ENCODE measurements at places on chromosomes 13 and 19. TPM values are rescaled to one million over a fixed set of nuclear protein-coding genes. Genes with fewer than 3 reads are reported as not detected.

ZNF536 gene
- 0.35 TPM for total RNA-seq

MPHOSPH8 gene
- total RNA-seq = 6.0 TPM

SIGLEC11 gene
- total RNA-seq = not detected

NLRP7 gene
- 3.2 TPM for total RNA-seq
